CD4-positive, alpha-beta T cell treated with Interferon alpha-2 for 1 hour (primary cell): ENCODE measurements at places on chromosomes 4 and X.

GRCh38 chrX:46912098-46912602, at the start of gene JADE3:
JADE3 (plus strand) TSS chrX:46912421; CDS start chrX:46984895, 72,474 bp downstream.
- DNase-seq = peak; percentile 27

DNA sequence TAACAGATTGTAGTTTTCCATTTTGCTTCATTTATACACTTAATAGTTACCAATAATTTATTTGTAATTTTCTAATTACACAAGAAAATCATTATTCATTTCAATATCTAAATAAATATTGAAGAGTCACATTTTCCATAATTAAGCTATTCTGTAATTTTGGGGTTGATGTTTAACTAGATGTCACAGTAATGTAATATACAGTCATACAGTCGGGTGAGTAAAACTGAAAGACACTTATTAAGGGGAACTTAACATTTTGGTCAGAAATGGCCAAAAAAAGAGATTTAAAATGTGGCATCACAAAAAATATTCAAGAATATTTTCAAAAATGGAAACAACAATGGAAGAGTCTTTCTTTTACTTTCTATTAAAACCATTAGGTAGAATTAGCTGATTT, 1080.3 kb downstream of the ARAP2 start:
- DNase-seq = no peak

DNA sequence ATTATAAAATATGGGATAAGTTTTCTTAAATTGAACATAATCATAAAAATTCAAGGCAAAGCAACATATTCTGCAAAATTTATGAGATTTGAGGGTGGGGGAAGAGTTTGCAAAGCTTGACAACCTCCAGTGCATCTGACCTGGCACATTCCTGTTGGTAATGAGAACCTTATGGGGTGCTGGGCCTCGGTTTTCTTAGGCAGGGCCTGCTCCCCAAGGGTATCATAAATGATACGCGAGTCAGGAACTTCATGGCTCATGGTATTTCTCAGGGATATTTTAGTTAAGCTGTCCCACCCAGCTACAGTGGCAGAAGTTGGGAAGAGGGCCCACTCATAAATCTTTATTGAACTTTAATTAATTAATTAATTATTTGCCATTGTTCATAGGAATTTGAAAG, 13.2 kb downstream of the AFF2 start:
- no peak for DNase-seq

DNA sequence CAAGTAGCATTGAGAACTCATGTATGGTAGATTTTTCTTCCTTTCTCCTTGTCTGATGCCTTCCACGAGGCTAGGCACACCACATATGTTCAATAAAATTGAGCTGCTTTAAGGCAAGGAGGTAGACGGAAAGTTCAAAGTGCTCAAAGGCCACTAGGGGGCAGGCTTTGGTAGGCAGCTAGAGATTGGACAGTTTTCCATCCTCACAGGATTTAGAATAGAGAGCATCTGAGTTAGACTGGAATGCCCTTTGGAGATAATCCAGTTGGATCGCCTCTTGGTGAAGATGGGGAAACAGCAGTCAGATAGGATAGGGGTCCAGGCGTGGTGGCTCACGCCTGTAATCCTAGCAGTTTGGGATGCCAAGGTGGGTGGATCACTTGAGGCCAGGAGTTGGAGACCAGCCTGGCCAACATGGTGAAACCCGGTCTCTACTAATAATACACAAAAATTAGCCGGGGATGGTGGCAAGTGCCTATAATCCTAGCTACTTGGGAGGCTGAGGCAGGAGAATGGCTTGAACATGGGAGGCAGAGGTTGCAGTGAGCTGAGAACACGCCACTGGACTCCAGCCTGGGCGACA, 30.4 kb downstream of the ELF4 start:
- peak; percentile 71 for DNase-seq

DNA sequence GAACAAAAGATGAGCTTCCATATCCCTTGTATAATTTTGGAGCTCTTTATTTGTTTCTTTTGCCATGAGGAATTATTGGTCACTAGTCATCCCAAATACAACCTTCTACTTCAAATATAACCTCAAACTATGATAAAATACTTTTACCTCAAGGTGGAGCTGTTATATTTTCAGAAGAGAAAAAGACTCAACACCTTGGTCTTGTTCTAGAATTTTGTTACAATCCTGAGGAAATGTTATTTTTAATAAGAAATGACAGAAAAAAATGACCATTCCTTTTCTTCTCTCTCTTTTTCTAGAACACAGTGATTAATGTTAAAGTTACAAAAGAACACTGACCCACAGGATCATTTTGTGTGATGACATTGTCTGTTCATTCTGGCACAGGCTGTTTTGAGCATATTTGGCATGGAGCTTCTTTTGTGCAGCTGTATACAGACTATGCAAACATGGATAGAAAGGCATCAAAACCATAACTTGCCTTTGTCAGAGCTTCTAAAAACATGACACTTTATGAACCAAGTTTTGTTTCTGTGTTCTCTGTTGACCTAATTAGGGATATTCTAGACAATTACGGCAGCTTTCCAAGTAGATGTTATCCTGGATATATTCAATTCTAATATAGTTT, 159.6 kb upstream of the CTSO start:
- no peak for DNase-seq

GRCh38 chrX:9785944-9786797, at the start of gene SHROOM2:
SHROOM2 (plus strand) TSS chrX:9786429; CDS start chrX:9786546, 117 bp downstream.
- DNase-seq = no peak

- DNase-seq = no peak
Observed at GRCh38 chr4:12144051-12144450, 715.4 kb upstream of the HS3ST1 start.

GRCh38 chr4:140529434-140529833, 5.5 kb downstream of the ELMOD2 start:
- DNase-seq = no peak

- DNase-seq = peak; percentile 6
Observed at GRCh38 chrX:119981286-119982070, 37.9 kb upstream of the NKAP start.

- DNase-seq = no peak
Observed at GRCh38 chr4:108533245-108533844, 87.0 kb upstream of the RPL34 start.

DNA sequence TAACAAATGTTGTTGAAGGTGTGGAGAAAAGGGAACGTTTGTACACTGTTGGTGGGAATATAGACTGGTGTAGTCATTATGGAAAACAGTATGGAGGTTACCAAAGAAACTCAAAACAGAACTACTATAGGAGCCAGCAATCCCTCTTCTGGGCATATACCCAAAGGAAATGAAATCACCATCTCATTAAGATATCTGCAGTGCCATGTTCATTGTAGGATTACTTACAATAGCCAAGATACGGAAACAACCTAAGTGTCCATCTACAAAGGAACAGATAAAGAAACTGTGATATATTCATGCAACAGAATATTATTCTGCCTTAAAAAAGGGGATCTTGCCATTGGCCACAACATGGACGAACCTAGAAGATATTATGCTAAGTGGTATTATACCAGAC, 22.2 kb downstream of the APBB2 start:
- no peak for DNase-seq

GRCh38 chrX:39930786-39931528, 166.8 kb downstream of the BCOR start:
- no peak for DNase-seq

GRCh38 chr4:8267077-8267476, 2.5 kb upstream of the HTRA3 start:
- DNase-seq = peak; percentile 13

GRCh38 chr4:8523766-8524165, 56.4 kb upstream of the GPR78 start:
- no peak for DNase-seq

DNA sequence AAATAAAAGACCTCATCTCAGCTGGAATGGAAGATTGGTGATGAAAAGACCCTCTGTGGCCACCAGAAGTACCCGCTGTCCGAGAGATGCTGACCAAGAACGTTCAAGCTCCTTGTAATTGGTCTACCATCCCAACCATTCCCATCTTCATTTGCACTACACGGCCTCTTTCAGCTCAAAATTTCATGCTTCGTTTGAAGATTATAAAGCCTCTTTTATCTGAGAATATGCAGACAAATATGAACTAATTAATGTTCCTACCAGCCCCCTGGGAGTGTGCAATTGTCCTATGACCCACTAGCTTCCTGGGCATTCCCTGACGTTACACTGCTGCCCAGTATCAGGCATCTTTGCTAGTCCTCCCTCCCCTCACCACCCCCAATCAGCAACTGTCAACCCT, 583.7 kb downstream of the MID1IP1 start:
- no peak for DNase-seq

DNA sequence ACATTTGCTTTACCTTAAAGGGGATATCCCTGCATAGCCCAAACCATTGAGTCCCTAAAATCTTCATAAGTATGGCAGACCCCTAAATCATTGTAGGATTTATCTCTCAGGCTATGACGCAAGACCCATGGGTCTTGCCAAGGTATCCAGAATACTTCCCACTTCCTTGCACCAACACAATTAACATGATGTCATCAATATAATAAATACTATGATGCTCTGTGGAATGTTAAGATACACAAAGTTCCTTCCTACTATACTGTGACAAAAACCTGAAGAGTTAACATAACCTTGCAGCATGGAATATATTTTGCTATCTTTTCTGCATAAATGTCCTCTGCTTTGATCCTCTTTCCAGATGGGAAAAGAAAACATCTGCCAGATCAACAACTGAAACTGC, 49.9 kb upstream of the TMEM184C start:
- no peak for DNase-seq

DNA sequence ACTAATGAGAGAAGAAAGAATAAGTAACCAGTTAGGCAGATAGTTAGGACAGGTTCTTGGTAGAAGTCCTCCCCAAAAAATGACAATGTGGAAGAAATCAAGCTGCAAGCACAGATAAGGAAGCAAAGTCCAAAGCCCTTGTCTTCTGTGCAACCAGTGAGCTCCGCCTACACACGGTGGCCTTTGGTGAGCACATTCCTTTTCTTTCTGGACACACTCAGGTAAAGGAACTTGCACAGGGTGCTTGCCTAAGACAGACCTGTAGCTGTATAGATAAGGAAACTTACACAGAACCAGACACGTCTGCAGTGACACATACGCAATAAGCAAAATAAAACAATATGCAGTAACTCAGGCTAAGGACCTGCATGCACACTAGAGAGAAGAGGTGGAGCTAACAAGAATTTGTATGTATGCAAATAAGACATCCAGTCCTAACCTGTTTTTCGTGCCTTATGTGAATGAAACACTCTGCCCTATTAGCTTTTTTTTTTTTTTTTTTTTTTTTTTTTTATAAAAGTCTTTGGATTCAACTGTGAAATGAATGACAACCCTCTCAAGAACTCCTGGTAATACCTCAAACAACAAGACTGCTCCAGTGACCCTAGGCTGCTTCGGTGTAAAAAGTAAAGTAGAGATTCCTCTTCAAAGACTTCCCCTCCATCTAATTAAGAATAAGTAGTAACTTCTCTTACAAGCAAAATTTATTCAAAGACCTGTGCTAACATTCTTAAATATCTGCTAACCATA, 48.8 kb downstream of the UGT2B10 start:
- DNase-seq = no peak

DNA sequence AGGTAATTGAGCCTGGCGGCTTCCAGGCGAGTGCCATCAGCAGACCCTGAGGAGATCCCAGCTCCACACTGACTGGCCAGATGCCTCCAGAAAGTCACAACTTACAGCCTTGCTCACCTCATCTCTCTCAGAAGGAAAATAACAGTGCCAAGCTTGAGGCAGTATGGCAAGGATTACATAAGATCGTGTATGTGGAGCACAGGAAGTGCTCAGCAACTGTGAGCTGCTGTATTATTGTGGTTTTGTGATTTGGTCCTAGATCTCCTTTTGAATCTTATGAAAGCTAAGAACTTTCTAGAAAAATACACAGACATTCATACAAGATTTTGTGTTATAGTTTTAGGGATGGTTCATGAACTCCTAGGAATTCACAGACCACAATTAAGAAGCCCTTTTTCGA, 14.0 kb downstream of the RASL11B start:
- no peak for DNase-seq

GRCh38 chr4:54318904-54319303, 89.8 kb downstream of the PDGFRA start:
- DNase-seq = peak; percentile 27

DNA sequence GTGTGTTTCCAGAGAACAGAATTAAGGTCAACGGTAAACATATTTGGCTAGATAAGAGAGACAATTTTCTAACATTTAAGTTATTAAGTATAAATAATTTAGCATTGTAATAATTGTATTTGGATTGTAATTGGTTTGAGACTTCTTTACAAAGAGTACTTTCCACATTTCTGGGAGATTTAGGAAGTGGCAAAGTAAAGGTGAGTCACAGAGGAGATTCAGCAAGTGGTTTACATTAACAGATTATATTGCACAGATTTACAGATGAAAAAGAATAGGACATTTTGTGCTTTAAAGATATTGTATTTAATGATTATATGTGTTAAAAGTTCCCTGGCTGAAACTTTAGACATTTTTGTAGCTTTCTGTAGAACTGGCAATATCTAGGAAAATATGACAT, 584.4 kb upstream of the AADAT start:
- no peak for DNase-seq

DNA sequence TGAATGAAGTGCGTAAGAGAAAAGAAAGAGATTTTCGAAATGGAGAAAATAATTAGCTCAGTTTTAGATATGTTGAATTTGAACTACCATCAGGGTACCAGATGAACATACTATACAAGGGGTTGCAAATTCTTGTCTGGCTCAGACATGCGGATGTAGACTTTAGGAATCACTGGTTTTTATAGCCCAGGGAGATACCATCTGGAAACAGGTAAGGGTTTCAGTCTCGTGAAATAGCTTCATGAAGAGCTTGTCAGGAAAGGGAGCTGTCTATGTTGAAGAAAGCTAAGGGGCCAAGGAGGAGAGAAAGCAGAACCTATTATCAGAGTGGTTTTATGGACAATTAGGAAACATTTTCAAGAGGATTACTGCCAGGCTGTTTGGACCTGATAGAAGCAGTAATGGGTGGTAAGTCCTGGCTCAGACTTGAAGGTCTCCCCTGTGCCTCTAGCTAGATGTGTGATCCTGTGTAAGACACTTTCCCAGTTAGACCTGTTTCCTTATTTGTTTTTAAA, 6.7 kb downstream of the RAB9A start:
- no peak for DNase-seq

DNA sequence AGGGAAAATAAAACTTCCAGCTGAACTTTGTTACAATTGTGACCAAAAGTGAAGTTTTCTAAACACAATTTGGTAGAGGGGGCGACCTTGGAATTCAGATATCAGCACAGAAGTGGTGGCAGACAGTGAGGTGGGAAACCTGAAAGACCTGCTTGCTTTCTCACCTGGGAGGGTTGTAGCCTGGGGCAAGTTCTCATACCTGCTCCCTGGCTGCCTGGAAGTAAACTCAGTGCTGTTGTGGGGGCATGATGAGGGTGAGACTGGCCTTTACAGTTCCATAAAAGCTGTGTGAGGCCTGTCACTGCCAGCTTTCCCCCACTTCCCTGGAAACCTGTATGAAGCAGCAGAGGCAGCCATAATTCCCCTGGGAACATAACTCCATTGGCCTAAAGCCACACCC, 1180.2 kb downstream of the FAM133A start:
- DNase-seq = no peak
